NCI-H446 (cell line): ENCODE measurements at places on chromosomes 6 and 20.
A peak's percentile ranks its signal among the peaks of the same experiment; 100 is the strongest.

DNA sequence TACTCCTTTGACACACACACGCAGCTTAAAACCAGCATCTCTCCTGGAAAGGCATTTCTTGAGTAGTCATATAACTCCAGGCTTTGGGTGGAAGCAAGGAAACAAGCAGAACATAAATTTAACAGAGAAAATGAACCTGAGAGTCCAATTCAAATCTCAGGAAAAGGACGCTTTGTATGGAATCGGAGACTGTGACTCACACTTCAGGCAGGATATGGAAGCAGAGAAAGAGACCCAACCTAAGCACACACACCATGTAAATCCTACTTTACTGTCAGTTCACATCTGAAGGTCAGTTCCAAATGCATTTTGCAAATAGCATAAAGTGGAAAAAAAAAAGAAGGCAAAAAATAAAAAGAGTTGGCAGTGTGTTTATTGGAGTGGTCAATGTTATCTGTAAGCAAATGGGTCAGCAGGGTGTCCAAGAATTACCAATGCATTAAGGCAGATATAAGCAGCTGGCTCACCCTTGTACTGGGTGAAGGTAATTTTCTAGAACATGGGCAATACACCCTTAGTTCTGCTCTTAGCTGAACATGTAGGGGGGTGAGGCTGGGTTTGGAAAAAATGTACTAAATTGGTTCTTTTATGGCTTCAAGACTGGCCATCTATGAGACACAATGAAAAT, 283.7 kb upstream of the NT5E start:
- DNase-seq = no peak

DNA sequence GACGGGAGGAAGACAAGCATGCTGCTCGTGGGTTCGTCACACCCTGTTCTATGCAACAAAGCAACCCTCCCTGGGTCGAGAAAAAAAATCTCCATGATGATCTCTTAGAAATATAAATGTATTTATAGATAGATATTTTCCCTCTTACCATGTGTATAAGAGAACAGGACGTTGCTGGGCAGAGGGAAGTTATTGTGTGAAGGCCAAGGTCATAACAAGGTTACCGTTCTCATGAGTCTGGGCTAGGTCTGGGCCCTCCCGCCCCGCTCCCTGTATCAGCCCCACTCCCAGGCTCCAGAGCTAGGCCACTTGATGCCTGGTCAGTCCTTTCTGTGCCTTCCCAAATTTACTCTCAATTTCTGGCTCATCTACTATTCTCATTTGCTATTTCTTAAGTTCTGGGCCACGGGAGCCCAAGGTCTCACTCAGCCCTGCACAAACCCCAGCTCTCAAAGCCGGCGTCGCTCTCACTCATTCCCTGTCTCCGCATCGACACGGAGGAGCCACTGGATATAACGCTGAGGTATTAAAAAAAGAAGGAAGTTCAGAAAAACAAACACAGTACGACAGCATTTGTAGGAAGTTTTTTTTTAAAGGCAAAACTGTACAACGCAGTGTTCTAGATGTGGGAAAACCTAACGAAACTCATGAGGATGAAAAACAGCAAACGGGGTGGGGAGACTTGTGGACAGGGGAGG, 96.8 kb downstream of the PSMG4 start:
- DNase-seq = no peak

GRCh38 chr6:46796848-46797580, 3.8 kb downstream of the MEP1A start:
- DNase-seq = no peak

GRCh38 chr6:15754706-15755079, 91.9 kb upstream of the DTNBP1 start:
- no peak for DNase-seq

- no peak for DNase-seq
Observed at GRCh38 chr20:2859330-2860121, 13.8 kb upstream of the PTPRA start.

- DNase-seq = no peak
Observed at GRCh38 chr6:96923400-96923799, 1.1 kb upstream of the KLHL32 start.

GRCh38 chr20:14647016-14647415, 309.6 kb upstream of the FLRT3 start:
- no peak for DNase-seq

- DNase-seq = peak; percentile 80
Observed at GRCh38 chr6:39357998-39358686, 35.6 kb upstream of the KCNK16 start.

DNA sequence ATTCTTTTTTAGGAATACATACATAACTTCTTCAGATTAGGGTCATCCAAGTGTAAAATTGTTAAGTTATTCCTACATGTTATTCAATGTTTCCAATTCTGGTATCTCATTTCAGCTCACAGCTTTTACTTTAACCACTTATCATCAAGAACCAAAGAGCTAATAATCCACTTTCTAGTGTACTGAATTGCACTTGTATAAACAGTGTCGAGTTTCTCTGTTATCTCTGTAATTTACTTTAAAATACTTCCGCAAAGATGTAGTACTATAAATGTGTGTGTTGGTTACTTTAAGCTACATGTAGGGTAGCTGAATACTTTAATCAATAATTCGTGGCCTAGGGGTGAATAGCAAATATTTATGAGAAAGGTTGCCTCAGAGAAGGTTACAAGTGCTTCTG, 8.8 kb upstream of the GJA1 start:
- no peak for DNase-seq
